ENCODE measurements at places on chromosomes 6 and 20. TPM values are rescaled to one million over a fixed set of nuclear protein-coding genes. Genes with fewer than 3 reads are reported as not detected.

Gene HCRTR2
- total RNA-seq = not detected

Gene DDX43
- 0.81 TPM for total RNA-seq

Gene SPAG4
- total RNA-seq = 32.9 TPM

Gene TMEM244
- not detected for total RNA-seq

Gene ANKEF1
- under 0.01 TPM for total RNA-seq

Gene ETV7
- total RNA-seq = not detected

Gene CDKN1A
- total RNA-seq = 196 TPM

Gene BIRC7
- total RNA-seq = not detected

Gene SMOC2
- total RNA-seq = 0.81 TPM

Gene SRSF12
- total RNA-seq = 0.54 TPM

Gene LY6G6C
- total RNA-seq = not detected

Gene SALL4
- not detected for total RNA-seq

Gene NTSR1
- total RNA-seq = not detected

Gene HTR1E
- not detected for total RNA-seq

Gene MCCD1
- total RNA-seq = not detected

Gene MOCS1
- total RNA-seq = 18.0 TPM

Gene ZC2HC1B
- not detected for total RNA-seq

Gene RSPO3
- not detected for total RNA-seq

Gene KAT14
- total RNA-seq = 11.3 TPM

Gene ZNF334
- total RNA-seq = 2.6 TPM

Gene RIMS1
- total RNA-seq = not detected
